ENCODE measurements at places on chromosomes 5 and 9.

DNA sequence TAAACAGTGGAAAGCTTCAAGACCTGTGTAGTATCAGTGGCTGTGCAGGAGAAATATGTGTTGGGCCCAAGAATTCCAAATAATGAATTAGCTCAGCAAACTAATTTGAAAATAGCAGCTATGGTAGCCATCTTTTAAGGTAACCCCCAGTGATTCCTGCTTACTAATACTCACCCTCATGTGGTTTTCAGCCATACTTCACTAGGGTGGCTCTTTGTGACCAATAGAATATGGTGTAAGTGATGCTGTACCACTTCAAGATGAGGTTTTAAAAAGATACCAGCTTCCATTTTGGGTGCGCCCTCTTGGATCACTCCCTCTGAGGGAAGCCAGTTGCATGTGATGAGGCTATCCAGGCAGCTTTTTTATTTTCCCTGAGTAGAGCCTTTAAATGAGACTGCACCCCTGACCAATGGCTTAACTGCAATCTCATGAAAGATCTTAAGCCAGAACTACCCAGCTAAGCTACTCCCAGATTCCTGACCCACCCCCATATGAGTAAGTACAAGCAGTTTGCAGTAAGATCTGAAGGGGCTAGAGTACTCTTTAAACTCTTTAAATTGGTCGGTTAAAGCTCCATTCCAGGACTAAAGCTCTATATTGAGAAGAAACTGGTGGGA is 58.3 kb downstream of the UHRF2 start:
- no peak for DNase-seq

DNA sequence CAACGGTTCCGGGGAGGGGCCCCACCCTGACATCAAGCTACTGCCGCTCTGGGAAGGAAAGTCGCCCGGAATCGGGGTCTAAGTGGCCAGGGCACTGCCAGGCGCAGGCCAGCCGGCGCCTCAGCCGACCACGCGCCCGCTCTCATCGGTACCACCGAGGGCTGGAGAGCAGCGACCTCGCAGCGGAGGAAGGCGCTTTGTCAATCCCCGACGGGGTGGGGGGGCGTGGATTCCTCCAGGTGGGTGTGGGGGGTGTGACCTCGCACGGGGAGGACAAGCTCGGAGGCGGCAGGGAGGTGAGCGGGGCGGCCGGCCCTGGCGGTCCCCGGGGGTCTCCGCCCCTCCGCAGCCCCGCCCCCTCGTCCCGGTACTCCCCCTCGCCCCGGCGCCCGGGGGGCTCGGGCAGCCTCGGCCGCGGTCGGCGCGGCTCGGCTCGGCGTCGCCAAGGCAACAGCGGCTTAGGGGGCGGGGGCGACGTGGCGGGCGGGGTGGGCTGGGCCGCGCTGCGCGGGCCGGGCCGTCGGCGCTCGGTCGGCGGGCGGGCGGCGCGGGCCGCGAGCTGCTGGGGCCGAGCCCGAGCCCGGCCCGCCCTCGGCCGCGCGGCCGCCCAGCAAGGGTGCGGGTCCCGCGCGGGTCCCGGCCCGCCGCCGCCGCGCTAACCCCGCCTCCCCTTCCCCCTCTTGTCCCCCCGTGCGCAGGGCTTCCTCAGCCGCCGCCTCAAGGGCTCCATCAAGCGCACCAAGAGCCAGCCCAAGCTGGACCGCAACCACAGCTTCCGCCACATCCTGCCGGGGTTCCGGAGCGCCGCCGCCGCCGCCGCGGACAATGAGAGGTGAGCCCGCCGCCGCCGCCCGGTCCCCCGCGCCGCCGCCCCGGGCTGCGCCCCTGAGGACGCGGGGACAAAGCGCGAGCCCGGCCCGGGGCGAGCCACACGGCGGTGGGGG is 47.5 kb downstream of the DAB2IP start:
- DNase-seq, result peak; percentile 16

DNA sequence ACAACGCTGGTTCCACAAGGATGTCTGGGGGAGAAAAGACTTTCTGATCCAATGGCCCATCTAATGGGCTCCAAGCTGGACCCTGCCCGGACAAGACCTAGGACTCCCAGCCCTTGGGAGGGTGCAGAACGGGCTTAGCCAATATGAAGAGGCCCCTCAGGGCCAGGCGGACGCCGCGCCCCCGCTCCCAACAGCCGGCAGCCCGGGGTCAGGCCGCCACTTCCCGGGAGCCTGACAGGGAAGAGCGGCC is 493 bp downstream of the P4HA2 start:
- no peak for DNase-seq

DNA sequence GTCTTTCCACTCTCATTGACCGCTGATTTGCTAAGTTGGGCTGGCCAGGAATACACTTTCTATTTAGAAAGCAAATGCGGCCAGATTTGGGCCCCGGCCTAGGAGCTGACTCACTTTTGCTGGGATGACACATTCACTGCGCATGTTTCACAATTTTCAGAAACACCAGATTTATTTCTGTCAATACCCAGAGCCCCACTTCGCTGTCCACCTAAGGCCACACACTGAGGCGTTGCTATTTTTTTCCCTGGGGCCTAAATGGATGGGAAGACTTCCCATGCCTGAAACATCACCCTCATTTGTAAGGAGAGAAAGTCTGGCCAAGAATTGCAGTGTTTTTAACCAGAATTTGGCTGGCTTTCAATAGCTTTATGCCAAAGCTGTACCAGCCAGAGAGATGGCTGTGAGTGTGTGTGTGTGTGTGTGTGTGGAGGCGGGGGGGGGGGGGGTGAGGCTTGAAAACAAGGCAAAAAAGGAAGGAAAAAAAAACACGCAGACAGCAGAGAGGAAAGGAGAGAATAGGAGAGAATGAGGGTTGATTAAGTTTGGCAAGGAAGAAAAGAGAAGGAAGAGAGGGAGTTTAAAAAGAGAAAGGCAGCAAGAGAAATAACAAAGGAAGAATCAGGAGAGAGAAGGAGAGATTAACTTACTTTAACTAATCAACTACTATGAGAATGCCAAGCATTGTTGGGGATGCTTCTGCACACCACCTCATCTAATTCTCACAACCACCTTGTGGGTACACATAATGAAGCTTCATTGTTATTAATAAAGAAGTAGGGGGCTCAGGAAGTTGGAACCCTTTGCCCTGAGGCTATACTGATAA is 261.4 kb upstream of the KLF4 start:
- DNase-seq, result no peak

- DNase-seq, result no peak
These were observed 58.1 kb downstream of the TLE1 start for GRCh38 chr9:81631218-81631745.

GRCh38 chr9:125074976-125075375 is 68.4 kb downstream of the SCAI start:
- DNase-seq, result no peak

- no peak for DNase-seq
These were observed 421.7 kb downstream of the CDH12 start for GRCh38 chr5:22431406-22431805.

DNA sequence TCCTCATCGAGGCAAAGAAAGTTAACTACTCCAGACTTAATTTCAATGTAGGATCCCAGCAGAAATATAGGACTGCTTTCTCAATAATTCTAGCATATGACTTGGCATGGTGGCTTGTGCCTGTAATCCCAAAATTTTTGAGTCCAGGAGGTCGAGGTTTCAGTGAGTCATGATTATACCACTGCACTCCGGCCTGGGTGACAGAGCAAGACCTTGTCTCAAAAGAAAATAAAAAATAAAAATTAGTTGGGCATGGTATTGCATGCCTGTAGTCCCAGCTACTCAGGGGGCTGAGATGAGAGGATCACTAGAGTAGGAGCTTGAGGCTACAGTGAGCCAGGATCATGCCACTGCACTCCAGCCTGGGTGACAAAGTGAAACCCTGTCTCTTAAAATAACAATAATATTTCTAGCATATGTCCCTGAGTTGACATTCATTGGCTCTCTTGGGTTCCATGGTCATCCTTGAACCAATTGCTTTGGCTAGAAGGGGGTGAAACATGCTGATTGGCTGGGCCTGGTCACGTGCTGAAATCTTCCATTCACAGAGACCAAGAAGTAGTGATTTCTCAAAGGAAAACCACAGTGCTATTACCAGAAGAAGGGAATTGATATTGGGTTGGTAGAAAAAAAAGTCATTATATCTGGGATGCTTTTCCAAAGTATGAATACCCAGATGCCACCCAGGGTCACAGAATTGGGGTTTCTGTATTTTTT is 31.6 kb upstream of the GARNL3 start:
- no peak for DNase-seq

DNA sequence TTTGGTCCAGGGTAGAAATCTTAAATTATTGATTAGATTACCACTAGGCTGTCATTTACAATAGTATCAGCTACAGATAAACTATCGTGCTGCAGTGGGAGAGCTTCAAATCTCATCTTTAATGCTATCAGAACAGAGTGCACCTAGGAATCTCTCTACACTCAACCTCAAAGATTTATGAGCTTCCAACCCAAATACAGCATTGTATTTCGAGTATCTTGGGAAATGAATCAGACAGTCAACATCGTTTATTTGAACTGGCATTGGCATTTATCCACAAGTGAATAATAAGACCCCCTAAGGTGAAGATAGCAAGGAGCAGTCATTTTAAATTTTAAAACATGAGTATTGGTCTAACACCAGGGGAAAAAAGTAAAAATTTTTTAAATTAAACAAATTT is 1203.2 kb downstream of the CDH12 start:
- DNase-seq, result no peak

- no peak for DNase-seq
These were observed 276.6 kb upstream of the MVB12B start for GRCh38 chr9:126049896-126050604.

DNA sequence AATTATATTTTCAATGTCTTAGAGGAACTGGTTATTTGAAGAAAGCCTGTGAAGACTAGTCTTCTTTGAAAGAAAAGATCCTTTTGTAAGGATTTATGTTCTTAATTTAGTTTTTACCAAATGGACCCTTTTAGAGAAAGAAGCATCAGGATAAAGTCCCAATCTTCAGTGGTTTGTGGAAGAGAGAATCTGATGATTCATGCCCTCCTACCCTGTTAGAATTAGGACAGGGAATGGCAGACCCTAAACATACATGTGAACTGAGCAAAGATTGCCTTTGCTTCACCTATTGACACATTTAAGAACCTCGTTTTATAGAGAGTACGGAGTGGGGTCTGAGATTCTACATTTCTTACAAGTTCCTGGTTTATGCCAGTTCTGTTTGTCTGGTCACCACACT is 20.1 kb upstream of the TMEFF1 start:
- DNase-seq, result no peak

DNA sequence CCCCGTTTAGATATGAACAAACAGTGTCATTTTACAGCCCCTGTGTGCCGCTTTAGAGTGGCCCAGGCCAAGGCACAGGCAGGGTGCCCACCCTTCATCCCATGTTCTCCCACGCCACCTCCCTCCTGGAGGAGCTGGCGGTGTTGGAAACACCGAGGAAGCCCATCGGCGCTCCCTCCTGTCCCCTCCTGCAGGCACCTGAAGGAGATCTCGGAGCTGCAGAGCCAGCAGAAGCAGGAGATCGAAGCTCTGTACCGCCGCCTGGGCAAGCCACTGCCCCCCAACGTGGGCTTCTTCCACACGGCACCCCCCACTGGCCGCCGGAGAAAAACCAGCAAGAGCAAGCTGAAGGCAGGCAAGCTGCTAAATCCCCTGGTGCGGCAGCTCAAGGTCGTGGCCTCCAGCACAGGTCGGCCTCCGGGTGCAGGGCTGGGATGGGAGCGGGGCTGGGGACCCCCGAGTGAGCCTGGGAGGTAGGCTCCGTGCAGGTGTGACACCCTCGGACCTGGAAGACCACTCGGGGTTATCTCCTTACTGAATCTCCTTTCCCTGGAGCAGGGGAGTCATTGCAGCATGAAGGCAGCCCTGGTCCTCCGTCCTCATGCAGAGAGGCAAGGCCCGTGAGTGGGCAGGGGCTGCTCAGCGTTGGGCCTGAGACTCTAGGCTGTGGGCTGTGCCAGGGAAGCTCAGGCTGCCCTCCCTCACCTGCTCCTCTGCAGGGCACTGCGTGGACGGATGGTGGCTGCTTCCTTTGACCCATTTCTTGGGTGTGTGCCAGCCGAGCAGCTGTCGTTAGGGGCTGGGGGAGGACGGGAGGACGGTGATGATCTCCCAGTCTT is 113.9 kb downstream of the WNK2 start:
- no peak for DNase-seq

DNA sequence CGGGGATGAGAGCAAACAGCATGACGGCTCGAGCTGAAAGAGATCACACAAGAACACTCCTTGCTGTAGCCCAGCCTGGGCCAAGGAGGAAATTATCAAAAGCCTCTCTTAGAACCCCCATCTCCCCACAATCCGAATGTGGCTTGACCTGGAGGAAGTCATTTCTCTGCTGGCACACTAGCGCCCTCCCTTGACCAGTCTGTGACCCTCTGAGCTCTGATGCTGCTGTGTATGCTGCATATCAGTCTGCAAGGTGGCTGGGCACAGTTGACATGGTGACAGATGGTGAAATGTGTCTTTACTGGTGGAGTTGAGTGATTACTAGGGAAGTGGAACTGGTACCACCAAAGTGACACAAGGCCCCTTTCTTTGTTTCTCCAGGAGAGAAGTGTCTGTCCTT is 3.3 kb downstream of the SLC46A2 start:
- no peak for DNase-seq

DNA sequence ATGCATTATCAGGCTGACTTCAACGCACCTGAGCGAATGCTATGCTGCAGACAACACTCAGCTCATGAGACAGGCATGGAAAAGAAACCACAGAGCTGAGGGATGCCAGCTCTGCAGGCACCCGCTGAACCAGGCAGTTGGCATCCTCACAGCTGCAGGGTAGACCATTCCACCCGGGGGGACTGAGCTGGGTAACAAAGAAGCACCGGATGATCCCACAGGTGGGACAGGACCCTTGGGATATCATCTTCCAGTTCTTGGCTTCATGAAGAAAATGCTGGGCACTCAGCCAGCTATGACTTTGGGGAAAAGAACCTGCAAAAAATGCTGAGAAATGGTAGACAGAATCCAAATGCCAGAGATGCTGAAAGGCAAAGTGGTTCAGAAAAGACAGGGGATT is 9.6 kb downstream of the EPB41L4B start:
- DNase-seq, result no peak

- peak; percentile 76 for DNase-seq
These were observed 30.4 kb downstream of the CAMK4 start for GRCh38 chr5:111254613-111255012.

DNA sequence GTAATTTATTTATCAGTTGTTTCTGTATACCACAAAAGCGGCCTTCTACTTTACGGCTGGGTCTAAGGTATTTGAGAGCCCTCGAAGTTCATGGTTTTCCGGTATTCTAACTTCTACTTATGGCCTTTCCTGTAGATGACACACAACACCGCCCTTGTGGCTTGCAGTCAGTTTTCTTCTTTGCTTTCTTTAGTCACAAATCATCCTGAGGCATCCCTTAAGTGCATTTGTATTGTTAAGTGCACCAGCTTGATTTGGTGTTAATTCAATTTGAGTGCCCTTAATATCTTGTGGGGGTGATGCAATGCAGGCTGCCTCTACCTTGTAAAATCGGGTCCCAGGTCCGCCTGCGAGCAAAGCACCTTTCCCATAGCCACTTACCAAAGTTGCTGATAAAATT is 511.9 kb downstream of the CCDC171 start:
- DNase-seq, result no peak

DNA sequence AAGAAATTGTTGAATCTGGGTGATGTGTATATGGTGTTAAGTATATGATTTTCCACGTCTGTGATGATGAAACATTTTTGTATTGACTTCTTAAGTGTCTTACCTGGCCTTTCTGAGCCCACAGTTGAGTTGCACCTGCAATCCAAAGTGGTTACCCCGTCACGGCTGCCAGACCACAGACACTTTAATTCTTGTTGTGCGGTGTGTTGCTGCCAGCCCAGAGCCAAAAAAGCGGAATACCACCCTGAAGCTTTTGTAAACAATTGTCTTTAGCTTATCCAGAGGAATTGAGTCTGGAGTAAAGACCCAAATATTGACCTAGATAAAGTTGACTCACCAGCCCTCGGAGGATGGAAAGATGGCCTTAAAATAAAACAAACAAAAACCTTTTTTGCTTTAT is 35.1 kb downstream of the MTAP start:
- DNase-seq, result no peak
